ENCODE measurements at places on chromosomes 16 and 17.
A peak's percentile ranks its signal among the peaks of the same experiment; 100 is the strongest.

- DNase-seq = no peak
Measured at GRCh38 chr17:52759864-52760263, 601.4 kb upstream of the CA10 start.

DNA sequence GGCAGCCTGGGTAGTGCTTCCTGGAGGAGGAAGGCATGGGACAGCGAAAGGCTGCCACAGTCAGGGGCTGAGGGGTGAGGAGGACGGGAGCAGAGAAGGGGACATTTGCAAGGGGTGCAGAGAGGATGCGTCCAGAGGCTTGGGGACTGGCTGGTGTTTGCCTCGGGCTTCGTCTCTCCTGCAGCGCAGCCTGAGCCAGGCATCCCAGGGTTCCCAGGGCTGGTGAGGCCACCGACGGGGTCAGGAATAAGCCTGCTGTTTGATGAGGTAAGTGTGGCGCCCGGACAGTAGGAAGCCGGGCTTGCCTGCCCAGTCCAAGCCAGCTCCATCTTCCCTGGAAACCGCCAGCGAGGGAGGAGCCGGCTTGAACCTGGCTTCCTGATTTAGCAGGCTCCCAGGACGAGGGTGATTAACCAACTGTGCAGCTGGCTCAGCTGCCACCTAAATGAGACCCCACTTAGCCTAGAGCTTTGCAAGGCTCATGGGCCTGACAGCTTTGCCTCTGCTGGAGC is 47.8 kb downstream of the PITPNM3 start:
- DNase-seq = no peak

- no peak for DNase-seq
Measured at GRCh38 chr17:74995847-74996246, 8.4 kb downstream of the CDR2L start.

DNA sequence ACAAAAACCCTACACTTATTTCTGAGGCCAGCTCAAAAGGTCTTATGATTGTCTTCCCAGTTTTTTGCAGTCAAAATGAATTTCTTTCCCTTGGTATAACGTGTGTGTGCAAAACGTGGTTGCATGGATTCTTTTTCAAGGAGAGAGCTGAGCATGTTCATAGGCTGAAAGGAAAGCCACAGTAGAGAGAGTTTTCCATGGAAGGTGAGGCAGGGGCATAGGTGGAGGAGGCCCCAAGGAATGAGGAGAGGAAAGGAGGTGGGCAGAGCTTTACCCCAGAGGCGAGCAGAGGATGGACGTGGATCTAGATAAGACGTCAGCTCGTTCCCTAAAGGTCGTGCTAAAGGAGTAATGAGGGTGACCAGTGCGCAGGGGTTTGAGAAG is 22.8 kb downstream of the TRPV2 start:
- DNase-seq = no peak

DNA sequence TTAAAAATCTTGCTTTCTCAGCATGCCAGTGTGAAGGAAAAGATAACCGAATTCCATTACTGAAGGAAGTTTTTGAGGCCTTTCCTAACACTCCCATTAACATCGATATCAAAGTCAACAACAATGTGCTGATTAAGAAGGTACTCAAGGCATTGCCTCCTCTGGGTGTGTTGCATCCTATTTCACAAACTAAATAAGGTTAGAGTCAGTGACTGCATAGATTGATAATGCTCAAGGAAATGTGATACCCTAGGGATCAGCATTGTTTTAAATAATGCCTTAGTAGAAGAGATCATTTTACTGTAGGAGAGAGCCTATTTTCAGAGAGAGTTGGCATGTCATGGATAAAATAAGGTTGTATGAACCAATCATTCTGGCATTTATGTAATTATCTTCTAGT is 36.8 kb downstream of the GDPD1 start:
- DNase-seq = no peak

- no peak for DNase-seq
Measured at GRCh38 chr17:78137392-78138203, 7.0 kb downstream of the TMC8 start.

- DNase-seq = no peak
Measured at GRCh38 chr17:44557651-44558285, 484 bp downstream of the FZD2 start.

- no peak for DNase-seq
Measured at GRCh38 chr17:4998732-4999429, 1.1 kb downstream of the KIF1C start.

- DNase-seq = no peak
Measured at GRCh38 chr17:46832331-46832821, 13.9 kb upstream of the WNT3 start.

DNA sequence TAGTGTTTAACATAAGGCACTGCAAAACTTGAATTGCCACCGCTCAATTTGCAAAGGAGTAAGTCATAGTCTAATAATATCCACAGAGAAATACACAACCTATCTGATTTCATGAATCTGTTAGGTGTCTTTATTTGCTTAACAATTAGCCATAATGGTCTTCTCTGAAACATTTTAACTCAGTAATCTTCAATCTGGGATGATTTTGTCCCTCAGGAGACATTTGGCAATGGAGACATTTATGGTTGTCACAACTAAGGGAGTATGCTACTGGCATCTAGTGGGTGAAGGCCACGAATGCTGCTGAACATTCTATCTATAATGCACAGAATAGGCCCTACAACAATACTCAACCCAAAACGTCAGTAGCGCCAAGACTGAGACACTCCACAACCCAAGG is 4.3 kb downstream of the UBE2G1 start:
- no peak for DNase-seq

DNA sequence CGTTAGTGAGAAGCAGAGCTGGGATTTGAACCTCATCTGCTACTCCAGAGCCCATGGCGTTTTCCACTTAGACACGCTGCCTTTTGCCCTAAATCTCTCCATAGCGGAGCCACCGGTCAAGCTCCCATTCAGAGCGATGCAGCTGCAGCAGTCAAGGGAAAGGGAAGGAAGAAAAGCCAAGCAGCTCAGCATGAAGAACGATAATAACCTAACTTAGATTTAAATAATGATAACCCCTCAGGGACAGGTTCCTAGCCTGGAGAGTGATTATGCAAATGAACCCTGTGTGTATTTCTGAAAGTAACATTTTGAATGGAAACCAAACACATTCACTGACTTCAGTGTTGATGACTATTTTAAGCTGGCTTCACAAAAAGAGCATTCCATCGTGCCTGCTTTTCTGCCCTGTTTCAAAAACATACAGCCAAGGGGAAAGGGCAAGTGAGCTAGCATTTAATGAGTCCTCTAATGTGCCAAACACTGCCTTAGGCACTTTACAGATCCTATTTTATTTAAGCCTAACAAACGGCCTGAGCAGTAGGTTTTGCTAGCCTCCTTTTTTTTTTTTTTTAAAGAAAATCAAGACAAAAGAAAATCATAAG is 798.3 kb downstream of the CDH8 start:
- no peak for DNase-seq

DNA sequence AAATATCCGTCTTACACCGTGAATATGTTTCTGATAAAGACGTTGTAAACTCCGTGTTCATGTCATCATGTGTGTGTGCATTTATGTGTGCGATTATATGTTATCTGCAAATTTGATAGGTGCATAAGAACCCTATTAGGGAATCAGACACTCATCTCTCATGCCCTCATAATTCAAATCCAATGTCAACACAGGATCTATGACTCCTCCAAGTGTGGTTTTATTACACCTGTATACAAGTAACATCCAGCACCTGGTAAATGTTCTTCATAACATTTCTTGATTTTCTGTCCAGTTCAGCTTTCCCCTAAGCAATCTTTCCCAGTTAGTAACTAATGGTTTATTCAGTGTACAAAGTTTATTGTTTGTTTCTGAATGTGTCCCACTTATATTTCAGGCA is 681.9 kb downstream of the CDH11 start:
- no peak for DNase-seq

DNA sequence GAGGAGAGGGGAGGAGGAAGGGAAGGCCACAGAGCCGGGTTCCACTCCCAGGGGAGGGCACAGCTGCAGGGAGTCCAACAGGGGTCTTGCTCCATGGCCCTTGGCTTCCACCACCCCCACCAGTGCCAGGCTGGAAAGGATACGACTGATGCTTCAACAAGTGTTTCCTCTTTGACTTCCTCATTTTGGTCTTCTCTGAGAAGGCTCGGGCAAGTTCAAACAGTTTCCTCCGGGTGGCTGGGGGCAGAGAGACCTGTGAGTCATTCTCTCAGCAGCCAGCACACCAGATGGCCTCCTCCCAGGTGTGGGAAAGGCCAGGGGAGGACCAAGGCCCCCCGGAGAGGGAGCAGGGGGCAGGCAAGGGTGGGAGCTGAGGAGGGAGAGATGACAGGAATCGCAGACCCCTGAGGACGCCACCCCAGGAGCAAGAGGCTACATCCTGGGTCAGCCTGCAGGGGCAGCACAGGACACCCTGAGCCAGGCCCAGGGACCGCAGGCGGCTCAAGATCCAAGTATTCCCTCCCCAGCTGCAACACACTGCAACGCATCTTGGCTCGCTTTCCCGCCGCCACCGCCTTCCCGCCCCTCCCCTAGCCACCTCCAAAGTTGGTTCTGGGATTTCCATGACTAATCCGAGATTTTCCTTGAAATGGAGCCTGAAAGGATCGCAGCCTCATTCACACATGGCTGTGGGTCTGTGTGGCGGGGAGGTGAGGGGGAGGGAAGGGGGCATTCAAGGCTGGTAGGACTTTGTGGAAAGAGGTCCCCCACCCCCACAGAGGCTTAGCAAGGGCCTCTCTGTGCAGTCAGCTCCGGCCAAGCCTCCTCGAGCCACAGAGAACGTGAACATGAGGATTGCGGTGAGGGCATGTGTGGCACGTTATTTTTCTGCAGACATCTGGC is 18.4 kb upstream of the MRPS23 start:
- peak; percentile 78 for DNase-seq

DNA sequence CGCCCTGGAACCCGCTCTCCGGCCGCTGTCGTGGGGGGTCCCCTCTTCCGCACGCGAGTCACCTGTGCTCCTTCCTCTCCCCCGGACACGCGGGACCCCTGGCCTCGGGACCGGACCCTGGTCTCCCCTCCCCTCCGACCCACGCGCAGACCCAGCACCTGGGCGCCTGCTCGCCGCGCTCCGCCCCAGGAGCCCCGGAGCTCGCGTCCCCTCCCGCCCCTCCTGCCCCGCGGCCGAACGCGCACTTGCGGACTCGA is 762 bp downstream of the RAB40B start:
- DNase-seq = no peak

DNA sequence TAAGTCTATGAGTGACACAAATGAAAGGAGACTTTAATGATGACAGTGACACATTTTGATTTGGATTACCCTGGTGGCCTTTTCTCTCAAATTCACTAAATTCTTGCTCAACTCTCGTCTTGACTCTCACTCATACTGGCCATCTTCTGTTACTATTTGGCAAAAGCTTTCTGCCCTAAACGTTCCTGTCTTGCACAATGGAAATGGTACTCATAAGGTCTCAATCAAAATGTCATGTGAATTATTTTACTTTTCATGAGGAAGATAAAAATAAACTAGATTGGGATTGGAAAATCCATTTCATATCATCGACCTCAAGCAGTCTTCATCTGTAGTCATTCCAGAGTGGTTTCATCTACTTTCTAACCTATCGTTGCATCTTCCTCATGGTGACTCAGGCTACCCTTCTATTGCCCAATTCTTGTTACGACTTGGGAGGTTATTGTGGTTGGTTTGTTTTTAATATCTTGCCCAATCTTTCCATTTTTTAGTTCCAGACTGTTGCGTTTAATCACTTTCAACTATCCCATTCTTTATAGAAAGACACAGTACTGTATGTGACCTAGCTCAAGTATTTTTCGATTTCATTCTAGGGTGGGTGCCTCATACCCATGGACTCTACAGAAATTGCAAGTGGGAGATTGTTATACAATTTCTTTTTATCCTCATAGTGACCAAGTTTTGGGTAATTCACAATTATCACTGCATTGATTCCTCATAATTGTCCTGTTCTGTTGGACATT is 317.2 kb upstream of the KCNJ16 start:
- no peak for DNase-seq

DNA sequence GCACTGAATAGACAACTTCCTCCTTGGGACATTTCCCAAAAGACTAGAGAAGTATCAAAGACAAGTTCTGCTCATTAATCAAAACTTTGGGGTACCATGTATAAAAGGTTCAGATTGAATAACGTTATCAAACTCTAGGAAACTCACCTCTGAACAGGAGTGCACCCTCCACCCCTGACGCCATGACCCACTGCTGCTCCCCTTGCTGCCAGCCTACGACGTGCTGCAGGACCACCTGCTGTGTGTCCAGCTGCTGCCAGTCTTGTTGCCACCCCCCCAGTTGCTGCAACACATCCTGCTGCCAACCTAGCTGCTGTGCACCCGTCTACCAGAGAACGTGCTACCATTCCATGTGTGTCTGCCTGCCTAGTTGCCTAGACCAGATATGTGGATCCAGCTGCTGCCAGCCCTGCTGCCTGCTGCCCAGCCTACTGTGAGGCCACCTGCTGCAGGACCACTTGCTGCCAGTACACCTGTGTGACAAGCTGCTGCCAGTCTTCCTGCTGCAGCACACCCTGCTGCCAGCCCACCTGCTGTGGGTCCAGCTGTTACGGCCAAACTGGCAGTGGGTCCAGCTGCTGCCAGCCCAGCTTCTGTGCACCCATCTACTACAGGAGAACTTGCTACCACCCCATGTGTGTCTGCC is 13.8 kb upstream of the KRTAP9-2 start:
- DNase-seq = no peak

GRCh38 chr17:51585514-51586104 is 325.3 kb downstream of the UTP18 start:
- peak; percentile 5 for DNase-seq

DNA sequence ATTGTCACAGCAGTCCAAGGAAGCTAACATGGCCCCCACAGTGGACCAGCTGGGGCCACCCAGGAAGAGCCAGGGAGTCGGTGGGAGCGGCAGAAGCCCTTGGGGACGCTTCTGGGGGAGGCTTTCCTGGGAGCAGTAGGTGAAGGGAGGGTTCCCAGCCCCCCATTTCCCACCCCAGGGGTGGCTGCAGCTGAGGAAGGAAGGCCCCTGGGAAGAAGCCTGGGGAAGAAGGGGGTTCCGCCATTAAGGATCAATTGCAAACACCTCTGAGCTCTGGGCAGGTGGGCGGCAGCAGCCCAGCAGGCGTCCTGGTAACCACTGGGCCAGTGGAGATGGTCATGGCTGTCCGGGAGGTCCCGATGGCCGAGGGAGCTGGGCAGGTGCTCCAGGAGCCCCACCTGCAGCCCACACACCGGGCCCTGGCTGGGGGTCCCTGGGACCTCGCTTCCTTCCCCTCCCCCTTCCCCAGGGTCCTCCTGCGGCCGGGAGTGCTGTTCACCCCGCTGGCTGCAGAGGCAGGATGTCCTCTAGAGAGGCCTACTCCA is 592 bp upstream of the PERCC1 start:
- no peak for DNase-seq

GRCh38 chr16:55189682-55190636 is 134.0 kb upstream of the IRX6 start:
- DNase-seq = no peak
